ENCODE measurements at places on chromosomes 7 and 10. TPM values are rescaled to one million over a fixed set of nuclear protein-coding genes. Genes with fewer than 3 reads are reported as not detected.

The SPDYE16 gene
- total RNA-seq, result not detected

DNA sequence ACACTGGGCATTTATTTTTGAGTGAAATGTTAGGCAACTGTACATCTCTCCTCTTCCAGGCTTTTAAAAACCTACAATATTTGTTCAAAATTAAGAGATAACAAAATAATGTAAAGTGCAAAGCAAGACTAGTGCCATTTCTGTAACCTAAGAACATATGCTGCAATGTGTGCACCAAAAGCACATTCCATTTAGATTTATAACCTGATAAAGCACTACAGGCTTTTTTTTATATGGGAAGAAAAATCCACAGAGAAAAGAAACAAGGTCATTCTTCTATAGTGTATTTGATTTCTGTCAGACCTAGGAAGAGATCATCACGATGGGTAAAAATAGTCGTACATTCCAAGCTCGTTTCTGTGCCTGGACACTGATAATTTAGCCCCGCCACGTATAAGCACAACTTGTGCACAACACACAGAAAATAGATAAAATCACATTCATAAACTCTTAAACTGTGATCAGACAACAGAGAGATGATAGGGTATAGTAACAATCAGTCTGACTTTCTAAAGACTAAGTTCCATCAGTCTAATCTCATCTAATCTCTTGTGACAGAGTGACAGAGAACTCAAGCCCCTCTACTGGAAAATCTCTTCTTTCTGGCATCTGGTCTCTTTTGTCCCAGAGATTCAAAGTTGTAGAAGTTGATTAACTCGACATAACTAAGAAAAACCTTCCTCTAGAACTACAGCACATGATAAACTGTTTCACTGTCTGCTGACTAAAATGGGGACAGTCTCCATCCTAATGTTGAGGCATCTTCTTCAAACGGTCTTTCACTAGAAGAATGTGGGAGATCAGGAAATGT lies 6.7 kb downstream of the LAMB1 start:
- H3K4me1 ChIP-seq, result no peaks in the 10 kb centered on the region
- peaks cover 10% of the 10 kb centered on the region for H3K27me3 ChIP-seq
- H3K36me3 ChIP-seq, result no peaks in the 10 kb centered on the region
- no peak overlapping the region for H3K4me3 ChIP-seq
- DNase-seq, result no peak

DNA sequence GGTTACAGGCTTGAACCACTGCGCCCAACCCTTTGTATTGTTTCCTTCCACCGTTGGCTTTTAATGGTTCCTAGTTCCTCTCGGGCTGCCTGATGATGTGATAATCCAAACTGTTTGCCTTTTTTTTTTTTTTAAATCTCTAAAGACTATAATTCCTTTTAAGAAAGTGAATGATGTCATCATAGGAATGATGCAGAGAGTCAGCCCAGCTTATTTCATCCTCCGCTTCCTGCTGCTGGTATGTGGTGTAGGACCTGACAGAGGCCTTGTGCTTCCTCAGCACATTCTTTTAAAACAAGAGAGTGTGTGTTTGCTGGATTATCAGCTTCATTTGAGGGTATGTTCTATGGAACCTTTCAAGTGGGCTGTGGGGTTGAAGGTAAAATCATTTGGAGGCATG lies 241.4 kb downstream of the LRMDA start:
- H3K36me3 ChIP-seq, result no peaks in the 10 kb centered on the region
- no peak overlapping the region for H3K27ac ChIP-seq
- no peak overlapping the region for H3K4me3 ChIP-seq
- no peaks in the 10 kb centered on the region for H3K4me1 ChIP-seq
- DNase-seq, result no peak

- no peak overlapping the region for H3K27ac ChIP-seq
- no peak for DNase-seq
- H3K4me1 ChIP-seq, result no peaks in the 10 kb centered on the region
- H3K4me3 ChIP-seq, result no peak overlapping the region
- no peaks in the 10 kb centered on the region for H3K27me3 ChIP-seq
Observed at GRCh38 chr7:98763441-98763840, 106.4 kb downstream of the TMEM130 start.

DNA sequence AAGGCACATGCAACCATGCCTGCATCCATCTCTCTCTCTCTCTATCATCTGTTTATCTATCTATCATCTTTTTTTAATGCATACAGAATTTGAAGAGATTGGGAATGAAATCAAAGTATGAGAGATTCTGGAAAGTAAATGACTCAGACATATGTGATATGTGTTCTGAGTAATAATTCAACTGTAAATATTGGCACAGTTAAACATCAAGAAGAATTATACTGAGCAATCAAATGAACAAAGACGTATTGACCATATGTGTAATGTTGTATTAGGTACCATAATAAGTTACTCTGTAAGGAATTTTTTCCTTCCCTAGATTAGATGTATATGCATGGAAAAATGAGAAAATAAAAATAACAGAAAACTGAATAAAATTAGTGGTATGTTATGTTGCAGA lies 108.3 kb downstream of the SUGCT start:
- H3K27me3 ChIP-seq, result no peaks in the 10 kb centered on the region
- H3K36me3 ChIP-seq, result no peaks in the 10 kb centered on the region
- no peak for DNase-seq
- no peaks in the 10 kb centered on the region for H3K4me1 ChIP-seq

DNA sequence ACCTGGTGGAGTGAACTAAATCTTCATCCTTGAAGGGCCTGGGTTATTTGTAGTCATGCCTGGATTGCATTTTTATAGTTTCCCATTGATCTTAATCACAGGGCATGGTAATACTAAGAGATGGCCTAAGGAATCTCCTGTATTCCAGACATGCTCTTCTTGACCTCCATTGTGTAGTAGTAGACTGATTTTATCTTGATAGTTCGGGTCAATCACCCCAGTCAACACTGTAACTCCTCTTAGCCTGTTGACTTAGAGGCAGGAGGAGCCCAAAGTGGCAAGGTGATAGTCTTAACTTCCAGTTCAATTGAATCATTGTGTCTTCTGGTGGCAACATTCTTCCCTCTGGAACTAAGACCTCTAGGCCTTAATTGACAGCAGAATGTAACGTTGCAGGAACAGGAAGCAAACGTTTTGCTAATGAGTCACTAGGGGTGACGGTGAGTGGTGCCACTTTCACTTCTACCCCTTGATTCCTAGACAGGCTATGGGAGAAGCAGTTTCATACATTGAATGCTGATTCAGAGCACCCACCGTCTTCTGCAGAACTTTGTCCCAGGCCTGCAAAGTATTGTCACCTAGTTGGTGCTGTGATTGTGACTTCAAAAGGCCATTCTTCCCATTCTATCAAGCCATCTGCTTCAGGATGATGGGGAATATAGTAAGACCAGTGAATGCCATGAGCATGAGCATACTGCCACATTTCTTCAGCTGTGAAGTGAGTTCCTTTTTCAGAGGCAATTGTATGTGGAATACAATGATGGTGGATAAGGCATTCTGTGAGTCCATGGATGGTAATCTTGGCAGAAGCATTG lies 24.0 kb upstream of the PAPSS2 start:
- H3K27me3 ChIP-seq, result no peaks in the 10 kb centered on the region
- H3K27ac ChIP-seq, result no peak overlapping the region
- H3K36me3 ChIP-seq, result no peaks in the 10 kb centered on the region
- H3K4me3 ChIP-seq, result no peak overlapping the region
- DNase-seq, result no peak
- no peaks in the 10 kb centered on the region for H3K4me1 ChIP-seq

GRCh38 chr10:128519581-128519980 lies 393.4 kb upstream of the MKI67 start:
- no peak overlapping the region for H3K27ac ChIP-seq
- H3K4me1 ChIP-seq, result no peaks in the 10 kb centered on the region
- DNase-seq, result no peak
- H3K4me3 ChIP-seq, result no peak overlapping the region

DNA sequence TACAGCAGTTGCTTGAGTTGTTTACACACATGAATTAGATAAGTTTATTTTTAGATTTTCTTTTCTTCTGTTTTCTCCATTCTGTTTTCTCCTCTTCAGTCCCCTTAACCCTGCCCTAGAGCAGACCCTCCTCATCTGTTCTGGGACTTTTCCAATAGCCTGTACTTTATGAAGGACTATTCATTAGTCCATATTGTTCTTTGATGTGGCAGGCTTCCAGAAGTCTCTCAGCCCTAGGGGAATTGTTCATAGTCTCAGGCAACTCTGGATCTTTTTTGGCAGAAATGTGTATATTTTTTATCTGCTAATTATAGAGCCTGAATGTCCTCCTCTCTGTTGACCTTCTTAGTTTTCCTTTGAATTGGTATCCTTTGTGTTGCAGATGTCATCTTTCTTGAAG lies 25.4 kb downstream of the KAT6B start:
- no peaks in the 10 kb centered on the region for H3K36me3 ChIP-seq
- peaks cover 2% of the 10 kb centered on the region for H3K4me1 ChIP-seq
- DNase-seq, result no peak
- no peaks in the 10 kb centered on the region for H3K27me3 ChIP-seq
- no peak overlapping the region for H3K27ac ChIP-seq

The SFTPA2 gene
- total RNA-seq, result not detected

DNA sequence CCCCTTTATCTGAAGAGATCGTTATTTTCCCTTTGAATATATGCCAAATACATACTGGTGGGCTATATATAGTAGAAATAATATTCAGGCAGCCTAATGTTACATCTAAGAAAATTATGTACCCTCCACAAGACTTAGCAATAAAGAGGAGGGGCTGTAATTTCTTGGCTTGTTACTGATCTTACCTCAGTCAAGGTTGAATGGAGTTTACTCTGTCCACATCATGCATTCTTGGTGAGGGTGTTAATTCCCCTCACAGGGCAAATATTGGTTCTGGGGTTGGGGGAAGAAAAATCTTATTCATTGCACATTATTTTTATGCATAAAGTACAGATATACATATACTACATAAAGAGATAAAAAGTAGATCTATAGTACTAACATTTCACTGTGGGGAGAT lies 145.8 kb upstream of the ANK3 start:
- no peaks in the 10 kb centered on the region for H3K36me3 ChIP-seq
- peaks cover 2% of the 10 kb centered on the region for H3K4me1 ChIP-seq
- H3K27me3 ChIP-seq, result no peaks in the 10 kb centered on the region
- DNase-seq, result no peak
- H3K4me3 ChIP-seq, result no peak overlapping the region
- no peak overlapping the region for H3K27ac ChIP-seq

DNA sequence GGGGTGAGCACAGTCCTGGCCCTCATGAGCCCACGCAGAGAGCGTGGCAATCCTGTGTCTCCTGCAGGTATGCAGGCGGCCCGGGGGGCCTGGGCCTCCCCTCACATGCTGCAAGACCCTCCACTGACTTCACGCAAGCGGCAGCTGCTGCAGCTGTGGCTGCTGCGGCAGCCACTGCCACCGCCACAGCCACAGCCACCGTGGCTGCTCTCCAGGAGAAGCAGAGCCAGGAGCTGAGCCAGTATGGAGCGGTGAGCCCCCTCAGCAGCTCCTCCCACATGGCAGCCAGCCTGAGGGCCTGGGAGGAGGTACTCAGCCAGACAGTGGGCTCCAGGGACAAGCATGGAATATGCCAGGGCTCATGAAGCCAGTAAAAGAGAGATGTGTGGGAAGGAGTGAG lies 8.7 kb downstream of the ZMIZ2 start:
- peaks cover 42% of the 10 kb centered on the region for H3K36me3 ChIP-seq
- no peaks in the 10 kb centered on the region for H3K27me3 ChIP-seq
- no peak for DNase-seq
- no peaks in the 10 kb centered on the region for H3K4me1 ChIP-seq
- no peak overlapping the region for H3K4me3 ChIP-seq

The CYP3A5 gene
- total RNA-seq, result not detected

The ICA1 gene
- 36.9 TPM for total RNA-seq

DNA sequence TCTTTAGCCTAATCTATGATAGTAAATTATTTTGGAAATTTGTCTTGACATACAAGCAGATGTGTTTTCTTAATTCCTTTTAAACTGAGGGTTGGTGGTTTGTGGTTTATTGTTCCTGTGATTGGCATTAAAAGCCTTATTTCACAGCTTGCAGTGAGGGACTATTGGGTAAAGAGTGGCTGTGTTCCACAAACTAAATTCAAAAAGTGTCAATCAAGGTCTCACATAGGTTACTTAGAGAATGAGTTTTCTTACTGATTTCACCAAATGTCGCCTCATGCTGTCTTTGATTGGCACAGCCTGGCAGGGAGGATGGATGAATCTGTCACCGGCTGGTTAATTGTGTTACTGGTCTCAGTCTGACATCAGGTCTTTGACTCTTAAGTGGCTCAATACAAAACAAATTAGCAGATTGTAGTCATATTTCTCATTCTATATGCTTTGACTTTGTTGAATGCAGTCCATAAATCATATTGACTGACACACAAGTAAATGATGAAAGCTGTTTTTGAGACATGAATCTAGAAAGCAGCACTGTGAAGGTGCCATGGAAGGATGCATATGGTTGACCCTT lies 66.8 kb upstream of the CYP26C1 start:
- H3K27me3 ChIP-seq, result no peaks in the 10 kb centered on the region
- DNase-seq, result no peak
- no peak overlapping the region for H3K27ac ChIP-seq
- H3K4me1 ChIP-seq, result no peaks in the 10 kb centered on the region
- H3K36me3 ChIP-seq, result no peaks in the 10 kb centered on the region

The PIK3AP1 gene
- total RNA-seq, result 2.9 TPM

DNA sequence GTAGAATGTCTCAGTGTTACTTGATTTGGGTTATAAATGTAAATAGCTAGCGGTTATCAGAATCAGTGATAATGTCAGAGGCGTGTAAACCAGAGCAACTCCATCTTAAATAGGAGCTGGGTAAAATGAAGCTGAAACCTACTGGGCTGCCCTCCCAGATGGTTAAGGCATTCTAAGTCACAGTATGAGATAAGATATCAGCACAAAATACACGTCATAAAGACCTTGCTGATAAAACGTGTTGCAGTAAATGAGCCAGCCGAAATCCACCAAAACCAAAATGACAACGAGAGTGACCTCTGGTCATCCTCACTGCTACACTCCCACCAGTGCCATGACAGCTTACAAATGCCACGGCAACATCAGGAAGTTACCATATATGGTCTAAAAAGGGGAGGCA lies 172.3 kb downstream of the CHRM2 start:
- H3K4me1 ChIP-seq, result no peaks in the 10 kb centered on the region
- no peaks in the 10 kb centered on the region for H3K36me3 ChIP-seq
- no peak for DNase-seq

- H3K27ac ChIP-seq, result no peak overlapping the region
- no peak overlapping the region for H3K4me3 ChIP-seq
- no peak for DNase-seq
Observed at GRCh38 chr10:44426247-44427034, 41.5 kb upstream of the CXCL12 start.

- no peak for DNase-seq
- H3K27ac ChIP-seq, result no peak overlapping the region
- peaks cover 2% of the 10 kb centered on the region for H3K4me1 ChIP-seq
- no peak overlapping the region for H3K4me3 ChIP-seq
- H3K36me3 ChIP-seq, result no peaks in the 10 kb centered on the region
- no peaks in the 10 kb centered on the region for H3K27me3 ChIP-seq
Observed at GRCh38 chr7:28062197-28062991, 118.2 kb downstream of the JAZF1 start.

DNA sequence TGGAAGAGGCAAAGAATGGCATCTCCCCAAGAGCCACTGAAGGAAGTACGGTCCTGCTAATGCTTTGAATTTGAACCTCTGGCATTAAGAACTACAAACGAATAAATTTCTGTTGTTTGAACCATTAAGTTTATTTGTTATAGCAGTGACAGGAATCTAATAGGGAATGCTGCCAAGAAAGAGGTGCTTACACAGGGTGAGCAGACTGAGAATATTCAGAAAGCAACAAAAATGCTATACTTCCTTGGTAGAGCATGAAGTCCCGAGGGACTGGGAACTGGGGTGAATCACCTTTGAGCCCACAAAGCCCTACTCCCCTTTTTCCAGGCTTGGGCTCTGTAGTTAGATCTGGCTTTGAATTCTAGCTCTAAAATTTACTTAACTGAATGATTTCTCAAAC lies 45.0 kb downstream of the PANK1 start:
- no peaks in the 10 kb centered on the region for H3K27me3 ChIP-seq
- H3K4me3 ChIP-seq, result no peak overlapping the region
- peaks cover 33% of the 10 kb centered on the region for H3K36me3 ChIP-seq
- H3K27ac ChIP-seq, result no peak overlapping the region

The UCMA gene
- total RNA-seq, result 4.1 TPM
